Cortex of kidney (tissue), 1 donor: ENCODE measurements at places on chromosomes 13 and 19.

DNA sequence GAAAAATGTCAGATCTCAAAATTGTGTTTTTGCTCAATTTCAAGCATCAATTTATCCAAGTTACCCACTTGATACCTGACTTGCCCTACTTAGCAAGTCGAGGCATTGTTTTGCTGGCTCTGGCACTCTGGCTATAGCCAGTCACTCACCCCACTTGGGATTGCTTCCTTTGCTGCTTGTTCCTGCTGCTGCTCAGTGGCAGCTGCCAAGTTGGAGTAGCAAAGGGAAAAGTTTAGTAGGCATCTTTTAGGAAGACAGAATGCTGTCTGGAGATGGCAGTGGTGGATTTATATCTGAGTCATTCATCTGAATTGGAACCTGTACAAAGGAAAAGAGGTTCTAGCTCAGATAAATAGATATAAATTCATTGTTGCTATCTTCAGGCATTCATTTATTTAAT is 41.2 kb downstream of the PCCA start:
- no peak for DNase-seq

- DNase-seq, result no peak
Measured at GRCh38 chr19:45705710-45706415, 13.4 kb downstream of the QPCTL start.

- DNase-seq, result no peak
Measured at GRCh38 chr13:62280590-62280989, 864.9 kb upstream of the PCDH20 start.

DNA sequence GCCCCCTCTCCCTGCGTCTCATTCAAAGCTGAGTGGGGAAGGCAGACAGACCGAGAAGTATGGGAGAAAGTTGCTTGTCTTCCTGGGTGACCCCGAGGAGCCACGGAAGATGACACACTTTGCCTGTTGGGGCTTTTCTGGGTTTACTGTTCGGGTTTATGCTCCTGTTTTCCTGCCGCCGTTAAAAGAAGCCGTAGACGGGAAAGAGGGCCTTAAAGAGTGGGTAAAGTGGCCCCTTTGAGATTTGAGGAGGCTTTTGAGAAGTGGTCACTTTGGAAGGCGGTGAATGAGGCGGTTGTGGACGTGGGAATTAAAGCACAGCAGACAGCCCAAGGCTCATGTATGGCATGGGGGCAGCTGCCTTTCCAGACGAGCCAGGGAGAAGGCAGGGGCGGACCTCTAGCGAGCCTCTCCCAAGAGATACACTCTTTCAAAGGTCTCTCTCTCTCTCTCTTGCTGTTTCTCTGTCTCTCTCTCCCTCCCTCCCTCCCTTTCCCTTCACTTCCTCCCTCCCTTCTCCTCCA is 493 bp upstream of the LHFPL6 start:
- no peak for DNase-seq

- DNase-seq, result no peak
Measured at GRCh38 chr13:43128504-43128961, 105.1 kb downstream of the DNAJC15 start.

DNA sequence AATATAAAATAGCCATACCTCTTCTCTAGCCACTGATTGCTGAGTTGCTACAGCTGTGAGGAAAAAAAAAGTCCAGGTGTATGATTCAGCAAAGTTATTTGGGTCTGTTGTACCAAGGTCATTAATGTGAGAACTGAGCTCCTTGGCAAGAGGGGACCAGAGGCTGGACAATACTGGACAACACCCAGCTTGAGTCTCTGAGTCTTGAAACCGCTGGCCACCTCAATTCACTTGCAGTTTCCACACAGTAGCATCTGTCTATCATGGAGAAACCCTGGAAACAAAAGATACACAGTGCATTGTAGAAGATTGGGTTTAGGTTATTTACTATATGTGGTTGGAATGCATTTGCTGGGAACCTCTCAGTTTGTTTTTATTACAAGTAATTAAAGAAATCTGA is 60.4 kb downstream of the WDFY2 start:
- DNase-seq, result no peak

DNA sequence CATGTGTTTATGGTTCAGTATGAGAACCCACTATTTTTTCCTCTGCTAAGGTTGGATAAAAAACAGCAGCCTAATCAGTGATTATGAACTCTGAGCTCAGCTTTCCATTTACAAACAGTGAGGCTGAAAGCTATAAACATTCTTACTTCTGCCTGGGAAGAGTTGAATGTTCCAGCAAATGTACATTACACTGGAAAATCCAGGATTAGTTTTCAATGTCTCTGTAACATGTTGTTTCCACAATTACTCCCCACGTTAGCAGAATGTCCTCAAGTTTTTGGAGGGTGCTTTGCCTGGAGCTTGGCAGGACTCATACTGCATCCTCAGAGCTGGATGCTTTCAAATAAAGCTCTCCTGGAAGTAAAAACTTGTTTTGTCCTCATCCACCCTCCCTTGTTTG is 150.4 kb downstream of the POSTN start:
- DNase-seq, result no peak

- DNase-seq, result no peak
Measured at GRCh38 chr19:4415352-4415751, 12.9 kb downstream of the CHAF1A start.

DNA sequence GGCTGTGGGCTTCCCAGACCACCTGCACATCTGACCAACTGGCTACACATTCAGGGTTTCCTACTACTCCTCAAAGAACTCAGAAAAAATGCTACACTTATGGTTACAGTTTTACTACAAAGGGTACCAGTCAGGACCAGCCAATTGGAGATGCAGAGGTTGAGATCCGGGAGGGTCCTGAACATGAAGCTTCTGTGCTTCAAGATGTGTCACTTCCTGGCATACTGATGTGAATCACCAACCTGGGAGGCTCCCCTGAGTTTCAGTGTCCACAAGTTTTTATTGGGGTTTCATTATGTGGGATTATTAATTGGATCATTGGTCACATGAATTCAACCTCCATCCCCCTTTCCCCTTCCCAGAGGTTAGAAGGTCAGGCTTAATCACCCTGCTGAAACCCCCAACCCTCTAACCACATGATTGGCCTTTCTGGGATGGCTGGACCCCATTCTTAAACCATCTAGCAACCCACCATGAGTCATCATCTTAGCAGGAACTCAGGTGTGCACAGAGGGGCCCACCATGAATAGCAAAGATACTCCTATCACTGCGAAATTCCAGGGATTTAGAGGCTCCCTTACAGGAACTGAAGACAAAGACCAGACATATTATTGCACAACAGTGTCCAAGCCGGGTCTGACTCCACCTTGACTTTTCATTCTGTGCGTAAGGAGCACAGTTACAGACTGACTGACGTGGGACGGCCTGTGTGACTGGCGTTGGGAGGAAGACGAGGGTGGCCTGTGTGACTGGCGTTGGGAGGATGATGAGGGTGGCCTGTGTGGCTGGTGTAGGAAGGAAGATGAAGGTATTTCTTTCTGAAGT is 90.7 kb downstream of the ATP8A2 start:
- DNase-seq, result no peak

DNA sequence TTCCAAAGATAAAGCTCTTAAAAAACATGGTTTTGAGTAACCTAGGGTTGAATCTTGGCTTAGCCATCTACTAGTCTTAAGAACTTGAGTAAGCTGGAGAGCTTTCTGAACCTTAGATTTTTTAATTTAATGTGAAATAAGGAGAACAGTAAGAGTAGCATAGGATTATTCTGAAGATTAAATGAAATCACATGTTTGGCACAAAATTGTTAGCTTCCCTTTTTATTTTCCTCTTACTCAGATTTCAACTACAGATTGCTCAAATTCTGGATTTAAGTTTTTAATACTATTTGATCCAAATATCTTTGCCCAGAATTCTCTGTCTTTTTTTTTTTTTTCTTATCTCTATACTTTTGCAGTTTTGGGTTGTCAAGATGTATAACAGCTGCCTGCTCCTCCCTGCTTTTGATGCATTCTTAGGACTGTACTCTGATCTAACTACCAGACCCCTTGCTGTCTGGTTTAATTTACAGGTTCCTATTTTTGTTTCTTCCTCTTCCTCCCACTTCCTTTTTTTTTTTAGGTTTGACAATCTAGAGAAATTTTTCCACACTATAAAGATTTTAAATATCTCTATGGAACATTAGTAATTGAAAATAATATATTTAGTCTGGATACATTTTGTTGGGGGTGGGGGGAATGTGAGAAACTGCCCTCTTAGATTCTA is 12.3 kb downstream of the POMP start:
- DNase-seq, result no peak

DNA sequence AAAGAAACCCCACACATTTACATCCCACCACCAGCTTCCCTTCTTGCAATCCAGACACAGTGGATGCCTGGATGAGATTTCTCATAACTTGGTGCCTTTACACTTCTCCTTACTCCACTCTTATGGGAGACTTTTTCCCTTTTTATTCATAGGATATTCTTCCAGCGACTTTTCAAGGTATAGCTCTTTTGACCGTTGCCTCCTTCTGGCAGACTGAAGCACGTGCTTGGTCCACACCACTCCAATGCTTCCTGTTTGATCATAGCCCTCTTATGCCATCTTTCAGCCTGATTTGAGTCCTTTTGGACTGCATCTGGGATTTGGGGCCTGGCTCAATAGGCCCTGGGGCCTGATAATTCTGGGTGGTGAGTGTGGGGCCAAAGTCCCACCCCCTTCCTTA is 87.7 kb downstream of the ERCC5 start:
- no peak for DNase-seq

- DNase-seq, result no peak
Measured at GRCh38 chr13:108005231-108005630, 210.1 kb downstream of the LIG4 start.

- DNase-seq, result no peak
Measured at GRCh38 chr13:111119966-111120365, 4.9 kb downstream of the ARHGEF7 start.

- DNase-seq, result no peak
Measured at GRCh38 chr13:27954406-27954851, 14.7 kb downstream of the CDX2 start.

DNA sequence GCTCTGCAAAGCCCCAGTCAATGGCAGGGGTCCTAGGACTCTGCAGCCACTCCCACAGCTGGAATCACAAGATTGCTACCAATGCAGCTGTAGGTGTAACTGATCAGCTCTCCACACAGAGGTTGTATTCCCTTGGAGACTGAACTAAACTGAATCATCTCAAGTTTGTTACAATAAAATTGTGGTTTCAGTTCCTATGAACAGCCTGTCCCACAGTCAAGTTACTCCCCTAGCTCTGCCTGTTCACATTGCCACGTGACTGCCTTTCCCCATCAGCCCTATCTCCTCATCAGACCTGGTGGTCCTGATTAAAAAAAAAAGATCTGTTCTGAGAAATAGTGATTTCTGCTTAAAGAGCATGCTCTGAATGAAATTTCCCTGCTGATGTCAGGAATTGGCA is 287.9 kb upstream of the NBEA start:
- DNase-seq, result no peak

- no peak for DNase-seq
Measured at GRCh38 chr13:46553886-46554858, 1.2 kb downstream of the LRCH1 start.

- no peak for DNase-seq
Measured at GRCh38 chr19:8648240-8648639, 17.8 kb downstream of the NFILZ start.

GRCh38 chr19:7492142-7492541 is 3.3 kb upstream of the PEX11G start:
- no peak for DNase-seq

- no peak for DNase-seq
Measured at GRCh38 chr19:6739390-6739882, at the start of gene TRIP10. TRIP10 (plus strand) TSS chr19:6739680; CDS start chr19:6739762, 82 bp downstream.

DNA sequence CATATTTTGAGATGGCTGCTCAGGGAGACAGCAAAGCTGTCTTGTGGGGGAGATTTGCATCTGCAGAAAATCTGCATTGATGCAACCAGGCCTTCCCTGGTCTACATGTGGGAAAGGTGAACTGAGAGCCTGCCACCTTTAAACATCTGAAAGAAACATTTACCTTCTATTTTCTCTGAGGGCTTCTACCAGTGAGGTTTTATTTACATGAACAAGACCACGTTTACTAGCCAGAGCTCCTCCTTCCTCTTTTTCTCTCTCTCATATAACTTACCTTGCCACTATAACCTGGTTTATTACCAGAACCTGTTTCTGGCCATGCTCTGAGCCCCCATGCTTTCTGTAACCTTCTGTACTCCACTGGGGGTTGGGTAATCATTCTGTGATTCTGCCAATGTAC is 14.4 kb upstream of the RUBCNL start:
- no peak for DNase-seq

DNA sequence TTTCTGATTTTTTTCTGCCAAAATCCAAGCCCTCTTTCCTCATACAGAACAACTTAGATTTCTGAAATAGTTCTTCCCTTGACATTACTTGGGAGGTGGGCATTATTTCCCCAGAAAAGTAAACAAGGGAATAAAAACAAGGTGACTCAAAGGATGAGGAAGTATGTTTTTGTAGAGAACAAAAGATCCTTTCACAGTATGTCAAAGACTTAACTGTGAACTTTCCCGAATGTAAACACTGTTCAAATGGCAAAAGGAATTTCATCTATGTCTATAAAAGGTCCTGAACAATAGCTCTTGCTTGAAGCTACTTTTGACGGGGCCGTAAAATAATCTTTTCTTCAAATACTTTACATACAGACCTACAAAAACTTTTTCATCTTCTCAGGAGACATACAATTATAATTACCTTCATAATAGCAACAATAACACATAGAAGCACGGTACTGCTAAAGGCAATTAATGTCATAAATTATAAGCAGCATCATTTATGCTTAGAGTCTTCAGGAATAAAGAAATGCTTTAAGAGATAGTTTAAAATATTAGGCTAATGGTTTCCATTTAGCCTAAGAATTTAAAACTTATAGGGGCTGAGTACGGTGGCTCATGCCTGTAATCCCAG is 191.1 kb downstream of the RGCC start:
- no peak for DNase-seq

DNA sequence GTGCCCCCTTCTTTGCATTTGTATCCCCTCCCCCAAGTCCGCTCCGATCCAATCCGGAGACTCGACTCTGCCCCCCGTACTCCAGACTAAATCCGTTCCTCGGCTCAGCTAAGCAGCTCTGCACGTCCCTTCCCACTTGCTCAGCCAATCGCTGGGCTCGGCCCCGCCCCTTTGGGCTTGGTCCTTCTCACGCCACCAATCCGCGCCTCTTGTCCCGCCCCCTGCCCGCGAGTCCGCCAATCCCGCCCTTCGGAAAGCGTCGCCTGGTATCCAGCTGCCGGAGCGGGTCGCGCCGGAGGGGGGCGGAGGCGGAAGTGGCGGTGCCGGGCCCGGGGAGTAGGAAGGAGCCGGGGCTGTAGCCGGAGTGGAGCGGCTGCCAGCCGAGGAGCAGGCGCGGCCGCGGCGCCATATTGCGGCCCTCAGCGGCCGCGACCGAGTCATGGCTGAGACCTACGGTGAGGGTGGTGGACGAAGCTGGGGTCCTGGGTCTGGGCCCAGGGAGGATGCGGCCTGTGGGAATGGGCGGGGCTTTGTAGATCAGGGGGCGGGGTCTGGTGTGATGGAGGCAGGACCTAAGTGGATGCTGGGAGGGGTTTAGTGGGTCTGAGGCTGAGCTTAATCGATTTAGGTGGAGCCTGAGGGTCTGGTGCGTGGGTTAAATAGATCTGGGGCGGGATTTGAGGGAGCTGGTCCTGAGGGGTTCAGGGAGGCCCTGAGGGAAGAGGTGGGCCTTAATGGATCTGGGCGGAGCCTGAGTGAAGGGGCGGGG is at the start of gene RAB4B:
Gene RAB4B, plus strand, starts transcription at position 311 of the 769 bp plus-strand sequence. Its CDS starts 129 bp downstream, at position 440.
- DNase-seq, result peak; percentile 77
